ENCODE measurements at places on chromosomes 1 and 21.

GRCh38 chr1:194533641-194534040 is 1347.2 kb upstream of the B3GALT2 start:
- no peak for DNase-seq

DNA sequence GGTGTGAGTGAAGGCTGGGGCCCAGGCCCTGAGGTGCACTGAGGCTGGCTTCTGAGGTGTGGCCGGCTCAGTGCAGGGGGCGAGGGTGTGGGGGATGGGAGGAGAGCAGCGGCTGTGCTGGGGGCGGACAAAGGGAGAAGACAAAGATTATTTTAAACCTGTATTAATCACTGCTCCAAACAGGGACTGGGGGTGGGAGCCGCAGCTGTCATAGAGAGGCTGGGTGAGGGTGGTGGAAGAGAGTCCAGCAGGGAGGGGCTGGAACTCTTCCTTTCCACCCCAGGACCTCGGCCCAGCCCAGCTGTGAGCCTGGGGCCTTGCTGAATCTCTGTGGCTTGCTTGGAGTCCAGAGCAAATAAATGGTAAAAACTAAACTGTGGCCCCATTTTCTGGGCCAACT is 106.9 kb downstream of the KCND3 start:
- DNase-seq = no peak

DNA sequence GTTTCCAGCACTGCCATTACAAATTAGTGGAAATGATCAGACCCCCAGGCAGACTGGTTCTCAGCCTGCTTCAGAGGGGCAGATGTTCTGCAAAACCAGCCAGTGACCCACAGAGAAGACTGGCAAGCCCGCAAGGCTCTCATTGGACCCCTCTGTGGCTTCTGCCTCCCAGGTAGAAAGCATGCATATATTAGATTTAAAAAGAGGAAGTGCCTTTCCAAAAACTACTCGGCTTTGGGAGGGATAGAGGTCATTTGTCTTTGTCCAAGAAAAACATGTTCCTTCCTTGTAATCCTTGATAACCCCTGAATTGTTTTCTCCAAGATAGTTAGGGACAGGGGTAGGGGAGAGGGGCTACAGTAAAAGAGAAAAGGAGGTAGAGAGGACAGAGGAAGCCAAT is 11.8 kb downstream of the HIVEP3 start:
- no peak for DNase-seq

DNA sequence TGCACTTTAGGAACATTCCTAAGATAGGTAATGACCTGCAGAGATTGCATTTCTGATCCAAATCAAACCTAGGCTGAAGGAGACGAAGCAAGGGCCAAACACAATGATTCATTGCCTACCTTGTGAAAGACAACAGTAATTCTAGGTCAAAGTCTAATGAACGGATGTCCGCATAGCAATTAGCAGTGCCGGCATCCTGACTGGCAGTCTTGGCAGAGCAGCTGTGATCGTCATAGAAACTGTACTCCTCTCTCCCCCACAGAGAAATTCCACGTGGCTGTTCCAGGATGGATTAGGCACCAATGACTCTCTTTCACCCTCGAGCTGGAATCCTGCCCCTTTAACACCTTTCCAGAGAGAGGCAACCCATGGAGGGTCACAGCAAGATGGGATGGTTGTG is 28.9 kb upstream of the VAV3 start:
- DNase-seq = no peak

Measured in activated T-cell treated with anti-CD3 and anti-CD28 coated beads for 48 hours (primary cell).